ENCODE measurements at places on chromosomes 11 and 22.
A peak's percentile ranks its signal among the peaks of the same experiment; 100 is the strongest.

DNA sequence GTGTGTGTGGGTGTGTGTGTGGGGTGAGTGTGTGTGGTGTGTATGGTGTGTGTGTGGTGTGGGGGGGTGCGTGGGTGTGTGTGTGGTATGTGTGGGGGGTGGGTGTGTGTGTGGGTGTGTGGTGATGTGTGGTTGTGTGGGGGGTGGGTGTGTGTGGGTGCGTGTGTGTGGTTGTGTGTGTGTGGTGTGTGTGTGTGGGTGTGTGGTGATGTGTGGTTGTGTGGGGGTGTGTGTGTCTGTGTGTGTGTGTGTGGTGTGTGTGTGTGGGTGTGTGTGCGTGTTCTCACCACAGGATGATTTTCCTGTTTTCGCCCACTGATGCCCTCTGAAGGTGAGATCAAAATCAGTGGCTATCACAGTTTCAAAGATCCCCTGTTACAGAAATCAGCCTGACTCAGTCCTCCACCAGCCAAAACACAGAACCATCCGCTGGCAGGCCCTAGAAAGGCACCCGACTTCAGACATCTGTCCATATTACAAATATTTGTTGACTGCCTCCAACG lies 24.7 kb downstream of the CPT1A start:
- DNase-seq, result no peak

- no peak for DNase-seq
These were observed 1087.5 kb downstream of the BRD1 start for GRCh38 chr22:48740086-48740730.

DNA sequence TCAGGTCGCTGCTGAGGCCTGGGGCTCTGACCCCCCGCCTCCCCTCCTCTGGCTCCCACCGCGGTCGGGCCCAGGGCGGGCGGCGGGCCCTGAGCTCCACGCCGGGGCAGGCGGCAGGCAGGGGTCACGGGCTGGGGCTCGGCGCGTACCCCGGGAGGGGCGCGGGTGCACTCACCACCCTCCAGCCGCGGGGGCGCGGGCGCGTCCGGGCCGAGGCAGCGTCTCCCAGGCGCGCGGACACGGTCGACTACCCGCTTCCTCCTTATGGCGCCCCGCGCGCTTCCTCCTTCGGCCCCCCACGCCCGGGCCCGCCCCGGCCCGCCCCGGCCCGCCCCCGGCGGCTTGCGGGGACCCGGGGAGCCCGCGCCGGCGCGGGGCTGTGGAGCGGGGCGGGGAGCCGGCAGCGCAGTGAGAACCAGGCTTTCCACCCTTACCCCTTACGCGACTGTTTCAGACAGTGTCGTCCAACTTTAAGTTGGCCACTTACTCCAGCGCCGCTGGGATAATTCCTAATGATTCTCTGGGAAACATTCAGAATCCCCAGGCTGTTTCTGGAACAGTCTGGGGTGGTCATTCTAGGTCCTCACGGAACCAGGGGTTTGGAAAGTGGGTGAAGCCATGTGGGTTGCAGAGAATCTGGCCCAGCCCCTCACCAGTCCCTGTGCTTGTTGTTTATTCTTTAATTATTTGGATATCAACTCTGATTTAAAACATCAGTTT lies at the start of gene BID:
TSS of gene BID (minus strand) at position 264 of the 720 bp plus-strand sequence. CDS start 24,353 bp downstream, outside the sequence.
- peak; percentile 74 for DNase-seq

DNA sequence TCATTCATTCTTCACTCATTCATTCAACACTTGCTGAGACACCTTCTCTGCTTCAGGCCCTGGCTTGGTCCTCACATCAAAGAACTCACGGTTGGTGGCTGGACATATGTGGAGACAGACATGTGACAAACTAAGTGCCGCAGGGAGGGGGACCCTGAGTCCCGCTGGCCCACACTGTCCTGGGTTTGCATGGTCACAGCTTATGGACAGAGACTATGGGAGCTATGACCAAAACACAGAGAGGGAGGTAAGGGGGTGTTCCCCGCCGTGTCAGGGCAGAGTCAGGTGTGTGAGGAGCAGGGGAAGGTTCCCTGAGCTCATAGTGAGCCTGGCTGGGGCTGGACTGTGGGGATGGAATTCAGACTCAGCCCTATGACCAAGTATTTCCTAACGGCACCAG lies 123.1 kb downstream of the MPPED1 start:
- DNase-seq, result no peak

- DNase-seq, result peak; percentile 41
These were observed 23.3 kb upstream of the PPFIA1 start for GRCh38 chr11:70247042-70247709.

DNA sequence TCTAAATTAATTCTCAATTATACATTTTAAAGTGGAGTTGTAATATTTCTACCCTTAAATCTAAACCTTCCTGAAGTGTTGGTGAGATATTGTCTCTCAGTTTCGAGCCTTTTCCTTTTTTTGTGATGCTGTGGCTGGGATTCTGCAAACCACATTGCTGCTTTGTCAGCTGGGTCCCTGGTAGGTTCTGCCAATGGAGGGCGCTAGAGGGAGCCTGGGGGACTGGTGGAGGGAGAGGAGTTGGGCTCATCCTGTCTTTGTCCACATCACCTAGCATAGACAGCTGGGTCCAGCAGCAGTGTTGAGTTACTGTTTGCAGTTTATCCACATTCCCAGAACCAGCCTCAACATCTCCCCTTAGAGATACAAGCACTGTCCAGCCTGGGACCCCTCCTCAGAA lies 41.0 kb downstream of the TRAF6 start:
- peak; percentile 29 for DNase-seq

GRCh38 chr11:95108671-95109551 lies 19.3 kb downstream of the ENDOD1 start:
- peak; percentile 24 for DNase-seq

DNA sequence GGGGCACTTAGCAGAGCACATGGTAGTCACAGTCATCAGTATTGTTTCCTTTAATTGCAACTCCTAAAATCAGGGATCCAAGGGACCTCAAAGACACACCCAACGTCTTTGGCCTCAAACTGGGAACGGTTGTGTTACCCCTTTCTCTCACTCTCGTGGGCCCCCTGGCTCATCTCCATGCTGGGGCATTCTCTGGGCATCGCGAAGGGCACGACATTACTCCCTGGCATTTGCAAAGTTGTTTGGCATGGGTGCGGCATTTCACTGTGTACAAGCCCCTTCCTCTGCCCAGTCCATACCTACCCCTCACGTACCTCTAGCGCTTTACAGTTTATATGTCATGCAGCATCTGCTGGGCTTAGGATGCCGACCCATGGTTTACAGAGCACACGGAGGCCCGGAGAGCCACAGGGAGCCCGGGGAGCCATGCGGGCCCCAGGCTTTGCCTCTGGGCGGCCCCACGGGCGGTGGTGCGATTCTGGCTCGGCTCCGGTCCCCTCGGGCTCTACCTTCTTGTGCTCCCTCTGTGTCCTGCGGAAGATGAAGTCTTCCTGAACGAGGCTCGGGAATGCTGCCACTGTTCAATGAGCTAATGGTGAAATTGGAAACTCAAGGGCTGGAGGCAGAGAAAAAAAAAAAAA lies 21.9 kb upstream of the CACNG2 start:
- no peak for DNase-seq

- peak; percentile 60 for DNase-seq
These were observed 11.8 kb upstream of the KCNE3 start for GRCh38 chr11:74478877-74479731.

- no peak for DNase-seq
These were observed 50.5 kb downstream of the RBX1 start for GRCh38 chr22:41001722-41002122.

- DNase-seq, result no peak
These were observed 81.5 kb upstream of the TP53AIP1 start for GRCh38 chr11:129023968-129024676.

DNA sequence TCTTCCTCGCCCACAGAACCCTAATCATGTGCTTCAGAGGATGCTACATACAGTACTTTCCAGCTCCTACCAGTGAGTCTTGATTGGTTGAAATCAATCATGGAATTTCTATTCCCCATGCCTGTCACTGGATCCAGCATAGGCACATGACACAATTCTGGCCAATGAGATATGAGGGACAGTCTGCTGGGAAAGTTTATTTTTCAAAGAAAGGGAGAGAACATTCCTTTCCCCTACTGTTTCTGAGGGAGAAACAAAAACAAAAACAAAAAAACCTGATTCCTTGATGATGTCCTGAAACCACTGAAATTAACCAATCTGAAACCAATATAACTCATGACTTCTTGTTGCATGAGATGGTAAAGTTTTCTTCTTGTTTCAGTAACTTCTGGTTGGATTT lies 3.3 kb upstream of the RCN1 start:
- DNase-seq, result no peak

- DNase-seq, result no peak
These were observed 30.9 kb downstream of the POLR3H start for GRCh38 chr22:41513391-41513790.

DNA sequence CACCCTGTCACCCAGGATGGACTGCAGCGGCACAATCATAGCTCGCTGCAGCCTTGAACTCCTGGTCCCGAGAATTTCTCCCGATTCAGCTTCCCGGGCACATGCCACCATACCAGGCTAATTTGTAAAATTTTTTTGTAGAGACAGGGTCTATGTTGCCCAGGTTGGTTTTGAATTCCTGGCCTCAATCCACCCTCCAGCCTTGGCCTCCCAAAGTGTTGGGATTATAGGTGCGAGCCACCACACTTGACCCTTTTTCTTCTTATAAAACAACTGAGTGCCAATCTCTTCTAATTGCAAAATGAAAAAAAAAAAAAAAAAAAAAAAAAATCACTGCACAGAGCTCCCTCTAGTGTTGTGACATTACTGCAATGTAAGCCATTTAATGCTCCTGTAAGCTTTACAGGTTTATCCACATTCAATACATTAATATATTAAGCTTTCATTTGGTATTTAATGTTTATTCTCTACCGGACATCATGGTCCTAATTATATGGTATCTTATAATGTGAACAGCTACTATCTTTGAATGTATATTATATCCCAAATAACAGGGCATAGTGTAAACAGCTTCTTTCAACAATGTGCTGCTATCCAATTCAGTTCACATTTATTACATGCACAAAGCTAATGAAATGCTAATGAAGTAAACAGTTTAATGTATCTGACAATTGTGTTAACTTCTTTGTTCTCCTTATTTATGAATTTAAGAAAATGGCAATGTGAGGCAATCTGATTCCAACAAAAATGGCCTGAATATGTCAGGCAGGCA lies 44.6 kb downstream of the COPB1 start:
- peak; percentile 22 for DNase-seq

DNA sequence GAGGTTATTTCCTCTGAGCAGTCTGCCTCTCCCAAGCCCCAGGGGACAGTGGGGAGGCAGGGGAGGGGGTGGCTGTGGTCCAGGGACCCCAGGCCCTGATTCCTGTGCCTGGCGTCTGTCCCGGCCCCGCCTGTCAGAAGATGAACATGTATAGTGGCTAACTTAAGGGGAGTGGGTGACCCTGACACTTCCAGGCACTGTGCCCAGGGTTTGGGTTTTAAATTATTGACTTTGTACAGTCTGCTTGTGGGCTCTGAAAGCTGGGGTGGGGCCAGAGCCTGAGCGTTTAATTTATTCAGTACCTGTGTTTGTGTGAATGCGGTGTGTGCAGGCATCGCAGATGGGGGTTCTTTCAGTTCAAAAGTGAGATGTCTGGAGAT lies 3.1 kb downstream of the PIM3 start:
- no peak for DNase-seq

DNA sequence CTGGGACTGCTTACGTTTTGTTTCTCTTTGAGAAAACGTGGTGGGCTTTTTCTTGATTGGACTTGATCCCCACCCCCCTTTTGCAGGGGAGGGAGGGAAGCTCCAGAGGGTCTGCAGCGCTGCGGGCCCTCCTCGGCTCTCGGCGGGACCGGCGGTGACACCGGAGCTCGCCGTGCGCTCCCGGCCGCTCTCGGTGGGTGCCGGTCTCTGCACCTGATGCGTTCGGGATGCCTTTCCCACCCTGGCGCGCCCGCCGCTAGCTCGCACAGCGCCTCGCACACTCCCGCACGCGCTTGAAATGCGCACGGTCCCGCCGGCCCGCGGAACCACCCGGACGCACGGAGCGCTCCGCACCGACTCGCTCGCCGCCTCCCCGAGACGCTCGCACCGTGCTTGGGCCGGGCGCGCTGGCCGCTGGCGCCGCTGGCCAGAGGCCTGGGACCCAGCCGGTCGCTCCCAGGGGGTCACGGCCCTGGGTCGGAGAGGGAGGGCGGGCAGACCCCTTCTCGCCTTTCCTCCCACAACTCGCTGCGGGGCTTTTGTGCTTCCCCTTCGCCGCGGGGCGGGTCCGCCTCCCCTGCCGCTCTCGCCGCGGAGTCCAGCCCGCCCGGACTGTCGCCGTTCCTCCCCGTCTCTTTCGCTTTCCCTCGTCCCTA lies 1.0 kb downstream of the ZBTB16 start:
- peak; percentile 71 for DNase-seq

DNA sequence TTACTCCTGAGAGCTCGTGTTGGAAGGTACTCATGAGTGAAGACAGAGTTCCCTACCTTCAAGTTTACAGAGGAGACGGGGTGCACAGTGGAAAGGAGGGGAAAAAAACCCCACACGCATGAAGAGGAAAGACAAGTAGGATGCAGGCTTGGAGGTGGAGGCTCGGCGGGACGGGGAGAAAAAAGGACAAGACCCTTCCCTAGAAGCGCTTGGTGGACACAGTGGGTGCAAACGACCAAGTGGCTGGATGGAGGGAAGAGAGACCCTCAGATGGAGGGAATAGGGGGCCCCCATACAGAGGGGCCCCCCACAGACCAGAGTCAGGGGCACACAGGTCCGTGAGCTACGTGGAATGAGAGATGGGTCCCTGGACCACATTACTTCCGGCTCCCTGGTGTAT lies 380.1 kb downstream of the SHANK2 start:
- no peak for DNase-seq

DNA sequence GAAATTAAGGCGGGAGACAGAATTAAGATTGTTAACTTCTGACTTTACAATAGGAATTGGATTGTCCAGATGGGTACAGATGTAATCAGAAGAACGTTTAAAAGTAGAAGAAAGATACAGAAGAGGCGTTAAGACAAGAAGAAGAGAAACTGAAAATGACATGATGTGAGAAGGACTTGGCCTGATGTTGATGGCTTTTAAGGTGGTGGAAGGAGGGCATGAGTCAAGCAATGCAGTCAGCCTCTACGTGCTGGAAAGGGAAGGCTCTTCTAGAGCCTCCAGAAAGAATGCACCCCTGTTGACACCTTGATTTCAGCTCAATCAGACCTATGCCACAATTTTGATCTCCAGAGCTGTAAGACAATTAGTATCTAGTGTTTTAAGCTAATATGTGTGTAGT lies 466.9 kb upstream of the LRRC4C start:
- no peak for DNase-seq

- DNase-seq, result no peak
These were observed 6.4 kb downstream of the ANO5 start for GRCh38 chr11:22199243-22199642.

All from NB4 (cell line).